BE2C (cell line): ENCODE measurements at places on chromosomes 4 and X.

GRCh38 chr4:3451956-3452355, 10.2 kb downstream of the HGFAC start:
- no peak for DNase-seq

DNA sequence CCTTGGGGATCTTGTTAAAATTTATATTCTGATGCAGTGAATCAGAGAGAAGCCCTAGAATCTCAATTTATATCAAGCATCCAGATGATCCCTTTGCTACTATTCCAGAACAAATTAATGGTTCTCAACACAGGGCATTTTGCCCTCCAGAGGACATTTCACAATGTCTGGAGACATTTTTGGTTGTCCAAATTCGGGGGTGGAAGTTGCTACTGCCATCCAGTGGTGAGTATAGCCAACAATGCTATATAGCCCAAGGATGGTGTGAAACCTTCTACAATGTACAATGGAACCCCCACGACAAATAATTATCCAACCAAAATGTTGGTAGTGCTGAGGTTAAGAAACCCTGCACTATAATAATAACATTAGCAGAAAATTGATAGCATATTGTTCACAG, 2440.0 kb downstream of the PCDH7 start:
- peak; percentile 7 for DNase-seq

DNA sequence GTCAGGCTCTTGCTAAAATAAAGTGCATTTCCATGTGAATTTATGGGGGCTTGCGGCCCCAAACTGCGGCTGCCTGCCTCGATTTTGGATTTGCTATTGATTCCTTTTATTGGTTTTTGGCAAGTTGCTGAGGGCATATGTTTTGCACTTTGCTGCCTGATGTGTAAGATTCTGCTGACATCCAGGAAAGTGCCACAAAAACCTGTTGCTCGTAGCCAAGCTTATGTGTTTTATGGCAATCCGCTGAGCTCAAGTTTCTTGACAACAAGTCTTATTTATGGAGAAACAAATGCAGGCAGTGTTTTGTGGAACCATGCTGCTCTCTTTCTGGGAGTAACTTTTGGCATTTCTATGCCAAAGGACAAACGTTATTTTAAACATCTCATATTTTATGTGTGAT, 97.3 kb upstream of the DDIT4L start:
- DNase-seq: no peak

- no peak for DNase-seq
Observed at GRCh38 chr4:186918466-186918865, 194.8 kb upstream of the FAT1 start.

GRCh38 chrX:115448146-115448545, 112.8 kb upstream of the PLS3 start:
- DNase-seq: no peak

DNA sequence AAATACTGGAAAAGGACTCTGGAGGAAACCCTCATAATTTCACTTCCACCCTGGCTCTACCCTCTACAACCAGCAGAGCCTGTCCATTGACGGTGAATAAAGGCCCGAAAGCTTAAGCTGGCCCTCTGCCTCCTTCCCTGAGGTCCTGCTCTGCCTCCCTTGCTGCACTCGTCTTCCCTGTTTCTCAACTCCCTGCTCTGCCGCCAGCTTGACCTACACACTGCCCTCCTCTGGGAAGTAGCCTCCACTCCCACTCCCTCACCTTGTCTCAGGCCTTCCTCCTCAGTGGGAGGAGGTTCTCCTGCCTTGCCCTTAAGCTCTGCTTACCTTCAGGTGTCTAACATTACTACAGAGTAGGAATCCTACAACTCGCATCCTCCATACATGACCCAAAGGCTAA, 608.6 kb upstream of the NR3C2 start:
- no peak for DNase-seq

DNA sequence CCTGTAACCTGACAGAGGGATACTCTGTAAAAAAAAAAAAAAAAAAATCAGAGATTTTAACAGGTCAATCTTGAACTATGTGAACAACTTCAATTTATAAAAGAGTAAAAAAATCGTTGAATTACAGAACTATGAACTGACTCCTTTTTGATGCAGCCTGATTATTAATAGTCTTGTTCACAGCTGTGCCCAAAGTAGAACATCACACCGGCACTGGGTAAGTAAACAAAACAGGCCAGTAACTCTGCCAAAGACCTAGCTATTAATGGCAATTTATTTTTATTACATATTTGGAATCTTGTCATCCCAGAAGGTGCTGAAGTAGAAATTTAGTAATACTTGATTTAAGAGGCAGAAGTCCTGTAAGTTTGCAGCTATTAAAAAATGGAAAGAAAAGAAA, 31.4 kb downstream of the CPE start:
- no peak for DNase-seq
